ENCODE measurements at places on chromosomes 16 and 17.

DNA sequence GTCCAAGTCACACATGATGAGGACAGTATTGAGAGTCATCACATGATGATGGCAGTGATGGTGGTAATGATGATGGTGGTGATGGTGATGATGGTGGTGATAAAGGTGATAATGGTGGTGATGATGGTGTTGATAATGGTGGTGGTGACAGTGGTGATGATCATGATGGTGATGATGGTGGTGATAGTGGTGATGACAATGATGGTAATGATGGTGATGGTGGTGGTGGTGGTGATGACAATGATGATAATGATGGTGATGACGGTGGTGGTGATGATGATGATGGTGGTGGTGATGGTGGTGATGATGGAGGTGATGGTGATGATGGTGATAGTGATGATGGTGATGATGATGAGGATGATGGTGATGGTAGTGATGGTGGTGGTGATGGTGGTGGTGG, 190.2 kb upstream of the ZNF469 start:
- no peak for DNase-seq

DNA sequence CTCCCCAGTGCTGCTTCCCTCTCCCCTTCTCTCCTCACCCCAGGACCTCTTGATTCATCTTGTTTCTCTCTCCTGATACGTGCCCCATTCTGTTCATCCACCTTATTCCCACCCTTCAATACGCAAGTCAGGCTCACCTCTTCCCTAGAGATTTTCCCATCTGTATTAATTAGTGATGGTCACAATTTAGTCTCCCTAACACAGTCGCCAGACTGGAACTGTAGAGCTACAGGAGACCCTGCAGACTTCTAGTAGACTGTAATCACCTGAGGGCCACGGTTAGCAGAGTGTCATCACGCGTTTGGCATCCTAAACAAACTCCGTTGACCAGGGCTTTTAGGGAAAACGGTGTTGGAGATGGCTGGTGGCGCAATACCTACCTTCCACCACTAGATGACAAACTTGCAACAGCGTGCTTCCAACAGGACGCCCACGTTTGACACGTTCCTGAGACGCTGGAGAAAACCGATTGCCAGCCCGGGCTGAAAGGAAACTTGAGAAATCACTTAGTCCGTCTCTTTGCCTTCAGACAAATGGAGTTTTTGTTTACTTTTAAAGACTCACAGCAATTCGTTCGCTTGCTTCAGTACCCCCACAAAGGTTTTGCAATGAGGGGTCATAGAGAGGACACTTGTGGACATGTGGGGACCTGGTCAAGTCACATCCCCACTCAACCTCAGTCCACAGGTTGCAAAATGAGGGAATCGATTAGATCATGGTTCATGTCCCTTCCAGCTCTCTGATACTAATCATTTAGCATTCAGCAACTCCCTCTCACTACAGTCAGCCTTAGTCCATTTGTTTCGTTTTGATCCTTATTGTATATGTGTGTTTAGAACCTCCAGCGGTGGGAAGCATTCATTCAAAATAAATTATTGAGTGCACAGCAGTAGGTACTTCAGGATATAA, 20.6 kb downstream of the MYL4 start:
- DNase-seq, result peak; percentile 93

DNA sequence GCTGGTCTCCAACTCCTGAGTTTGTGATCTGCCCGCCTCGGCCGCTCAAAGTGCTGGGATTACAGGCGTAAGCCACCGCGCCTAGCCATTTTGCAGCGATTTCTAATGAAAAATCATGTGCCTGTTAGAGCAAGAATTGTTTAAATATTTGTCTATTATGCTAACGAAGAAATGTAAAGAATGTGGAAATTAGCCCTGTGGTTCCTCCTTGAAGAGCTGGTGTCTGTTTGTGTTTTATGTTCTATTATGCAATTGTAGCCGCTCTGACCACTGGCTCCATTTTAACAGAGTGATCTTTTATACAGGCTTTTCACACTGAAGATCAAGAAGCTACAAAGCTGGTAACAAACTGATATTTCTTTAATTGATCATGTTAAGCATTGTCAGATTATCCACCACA, 217.3 kb downstream of the USP22 start:
- no peak for DNase-seq

DNA sequence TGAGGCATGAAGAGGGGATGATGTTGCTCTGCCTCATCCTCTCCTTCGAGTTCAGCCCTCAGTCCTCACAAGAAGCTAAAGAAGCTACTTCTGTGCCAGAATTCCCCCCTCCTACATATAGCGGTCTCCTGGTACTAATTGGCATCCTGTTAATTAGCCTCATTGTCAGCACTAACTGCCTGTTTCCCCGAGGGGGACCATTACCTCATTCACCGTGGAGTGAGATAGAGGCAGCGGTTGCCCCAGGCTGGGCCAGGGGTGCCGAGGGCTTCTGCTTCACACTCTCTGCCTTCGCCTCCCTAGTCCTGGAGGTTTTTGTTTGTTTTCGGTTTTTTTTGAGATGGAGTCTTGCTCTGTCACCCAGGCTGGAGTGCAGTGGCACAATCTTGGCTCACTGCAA, 5.7 kb upstream of the MINK1 start:
- DNase-seq, result no peak

- DNase-seq, result no peak
These were observed 28.7 kb downstream of the BRIP1 start for GRCh38 chr17:61834610-61835009.

GRCh38 chr17:63309021-63309420, 137.1 kb downstream of the CYB561 start:
- peak; percentile 20 for DNase-seq

DNA sequence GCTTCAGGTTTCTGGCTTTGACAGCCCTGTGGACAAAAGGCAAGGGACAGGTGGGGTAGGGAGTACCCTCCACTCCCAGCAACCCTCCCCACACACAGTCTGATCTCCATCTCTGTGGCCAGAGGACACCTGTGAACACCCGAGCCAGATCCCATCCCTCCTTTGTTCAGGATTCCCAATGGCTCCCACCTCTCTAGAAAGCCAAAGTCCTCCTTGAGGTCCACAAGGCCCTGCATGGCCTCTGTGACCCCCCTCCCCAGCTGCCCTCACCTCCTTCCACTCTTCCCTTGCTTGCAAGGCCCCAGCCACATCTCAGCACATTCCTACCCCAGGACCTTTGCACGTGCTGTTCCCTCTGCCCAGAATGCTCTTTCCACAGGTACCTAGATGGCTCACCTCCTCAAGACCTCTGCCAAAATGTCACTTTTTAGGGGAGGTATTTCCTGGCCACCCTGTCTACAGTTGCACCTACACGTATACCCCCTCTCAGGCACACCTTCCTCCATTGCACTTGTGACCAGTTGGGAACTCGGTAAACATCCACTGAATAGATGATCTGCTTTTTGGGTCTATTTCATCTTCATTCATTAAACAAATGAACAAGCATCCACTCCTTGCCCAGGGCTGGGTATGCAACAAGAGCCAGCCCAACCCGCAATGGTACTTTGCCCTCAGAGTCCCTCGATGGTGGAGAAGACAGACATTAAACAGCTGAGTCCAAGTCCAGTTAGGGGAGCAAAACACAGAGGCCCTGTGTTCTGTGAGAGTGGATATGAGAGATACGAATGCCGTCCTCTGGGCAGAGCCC, 107.0 kb downstream of the CRLF3 start:
- DNase-seq, result no peak

- no peak for DNase-seq
These were observed 21.4 kb upstream of the SMIM36 start for GRCh38 chr17:55532670-55533069.

- no peak for DNase-seq
These were observed 9.2 kb upstream of the MSLN start for GRCh38 chr16:751152-752006.

DNA sequence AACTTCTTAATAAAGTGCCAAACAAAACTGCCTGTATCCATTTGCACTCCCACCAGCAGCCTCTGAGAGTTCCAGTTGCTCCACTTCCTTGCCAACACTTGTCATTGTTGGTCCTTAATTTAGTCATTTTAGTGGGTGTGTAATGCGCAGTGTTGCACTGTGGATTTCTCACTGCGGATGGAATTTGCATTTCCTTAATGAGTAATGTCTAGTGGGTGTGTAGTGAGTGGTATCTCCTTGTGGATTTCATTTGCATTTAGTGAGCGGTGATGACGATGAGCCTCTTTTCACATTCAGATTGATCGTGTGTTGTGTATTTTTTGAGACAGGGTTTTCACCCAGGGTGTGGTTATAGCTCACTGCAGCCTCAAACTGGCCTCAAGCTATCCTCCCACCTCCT, 4.1 kb upstream of the MSLN start:
- DNase-seq, result no peak

- peak; percentile 97 for DNase-seq
These were observed at the start of gene ATXN2L for GRCh38 chr16:28822520-28823290. Gene ATXN2L (plus strand): TSS chr16:28822999. CDS start chr16:28823260, 261 bp downstream.

- no peak for DNase-seq
These were observed 394.9 kb upstream of the SALL1 start for GRCh38 chr16:51545951-51546350.
